Osteoblast (primary cell): ENCODE measurements at places on chromosomes 5 and 9. TPM values are rescaled to one million over a fixed set of nuclear protein-coding genes. Genes with fewer than 3 reads are reported as not detected.

Gene PCDHGA7
- 6.5 TPM in 2 replicates for total RNA-seq

Gene PTRH1
- total RNA-seq: 12.7 and 16.3 TPM in 2 replicates

Gene SPATA31D4
- total RNA-seq: not detected in 2 replicates

DNA sequence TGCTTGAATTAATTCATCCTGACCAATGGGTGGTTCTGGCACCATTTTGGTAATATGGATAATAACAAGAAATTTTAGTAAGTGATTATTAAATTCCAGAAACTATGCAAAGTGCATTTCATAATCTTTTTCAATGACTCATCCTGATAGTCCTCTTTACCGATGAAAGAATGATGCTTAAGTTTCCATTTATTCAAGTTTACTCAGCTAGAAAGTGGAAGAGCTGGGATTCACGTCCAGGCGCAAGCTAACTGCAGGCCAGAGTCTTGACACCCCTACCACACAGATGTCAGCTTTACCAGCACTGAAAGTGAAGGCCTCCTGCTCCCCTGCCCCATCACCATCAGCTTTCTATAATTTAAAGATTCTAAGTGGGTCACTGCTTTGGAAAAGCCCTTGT lies 493.5 kb upstream of the WWC1 start:
- DNase-seq: no peak

- DNase-seq: peak; percentile 76
These were observed 25.2 kb downstream of the IL12B start for GRCh38 chr5:159304961-159305595.

GRCh38 chr9:134112561-134112960 lies 23.3 kb upstream of the WDR5 start:
- DNase-seq: no peak

DNA sequence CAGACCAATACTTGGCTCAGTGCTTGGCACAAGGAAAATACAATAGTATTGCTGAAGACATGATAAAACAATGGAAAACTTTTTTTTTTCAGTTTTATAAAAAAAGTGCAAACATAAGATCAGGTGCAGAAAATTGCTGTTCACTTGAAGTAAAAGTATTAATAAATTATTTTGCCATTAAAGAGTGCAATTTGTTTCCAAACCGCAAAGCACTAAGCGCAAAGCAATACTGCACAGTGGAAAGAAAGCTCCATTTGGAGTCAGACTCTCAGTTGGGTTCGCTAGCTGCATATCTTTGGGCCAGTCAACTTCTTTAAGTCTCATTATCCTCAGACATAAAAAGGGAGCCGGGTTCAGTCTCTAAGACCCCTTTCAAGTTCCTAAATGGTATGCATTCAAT lies 45.8 kb downstream of the MEF2C start:
- DNase-seq: no peak

Gene C5
- 5.1 and 5.6 TPM in 2 replicates for total RNA-seq

DNA sequence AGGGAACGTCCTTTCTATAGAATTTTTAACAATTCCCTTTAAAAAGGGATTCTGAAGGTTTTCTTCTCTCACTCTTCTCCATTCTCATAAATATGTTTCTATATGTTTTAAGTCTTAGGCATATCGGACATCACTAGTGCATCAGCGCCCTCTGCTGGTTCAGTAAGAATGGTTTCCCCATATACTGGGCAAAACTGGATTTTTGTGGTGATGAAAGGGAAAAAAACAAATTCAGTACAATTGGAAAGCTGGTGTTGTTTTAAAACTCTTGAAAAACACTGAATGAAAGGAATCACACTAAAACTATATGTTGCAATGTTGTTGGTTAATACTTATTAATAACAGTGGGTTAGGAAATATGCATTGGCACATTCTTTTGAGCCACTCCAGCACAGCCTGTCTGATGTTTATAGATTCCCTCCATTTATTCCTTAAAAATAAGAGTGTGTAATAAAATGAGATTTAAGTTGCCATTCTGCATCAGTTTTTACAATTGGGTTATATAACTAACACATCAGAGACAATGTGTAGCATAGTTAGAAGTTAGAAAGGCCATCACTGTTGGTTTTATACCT lies 15.8 kb downstream of the CWC27 start:
- DNase-seq: no peak

Gene TERT
- total RNA-seq: not detected in 2 replicates

- no peak for DNase-seq
These were observed 9.6 kb downstream of the SLC1A1 start for GRCh38 chr9:4499917-4500316.

GRCh38 chr9:69997524-69997923 lies 46.1 kb upstream of the MAMDC2 start:
- no peak for DNase-seq

- DNase-seq: no peak
These were observed 126.0 kb downstream of the GABRB2 start for GRCh38 chr5:161420521-161420920.
